ENCODE measurements at places on chromosomes 1 and 21.

- no peak for DNase-seq
Measured at GRCh38 chr1:162944974-162945674, 84.1 kb upstream of the CCDC190 start.

DNA sequence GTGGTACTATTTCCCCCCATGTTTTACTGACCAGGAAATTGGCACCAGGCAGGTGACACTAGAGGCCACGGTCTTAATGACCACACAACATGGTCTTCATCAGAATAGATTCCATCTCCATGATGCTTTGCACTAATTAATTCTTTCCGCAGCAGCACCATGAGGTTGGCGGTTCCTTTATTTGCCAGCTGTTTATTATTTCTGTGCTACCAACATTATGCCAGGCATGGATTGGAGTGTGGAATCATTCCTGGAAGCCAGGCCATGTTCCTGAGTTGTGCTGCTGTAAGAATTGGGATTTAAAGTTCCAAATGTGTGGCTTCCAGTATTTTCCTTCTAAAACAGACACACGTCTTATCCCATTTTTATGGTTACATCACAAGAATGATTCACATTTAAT is 107.8 kb downstream of the NFIA start:
- DNase-seq = no peak

- DNase-seq = no peak
Measured at GRCh38 chr1:3674100-3675094, 22.1 kb downstream of the TP73 start.

DNA sequence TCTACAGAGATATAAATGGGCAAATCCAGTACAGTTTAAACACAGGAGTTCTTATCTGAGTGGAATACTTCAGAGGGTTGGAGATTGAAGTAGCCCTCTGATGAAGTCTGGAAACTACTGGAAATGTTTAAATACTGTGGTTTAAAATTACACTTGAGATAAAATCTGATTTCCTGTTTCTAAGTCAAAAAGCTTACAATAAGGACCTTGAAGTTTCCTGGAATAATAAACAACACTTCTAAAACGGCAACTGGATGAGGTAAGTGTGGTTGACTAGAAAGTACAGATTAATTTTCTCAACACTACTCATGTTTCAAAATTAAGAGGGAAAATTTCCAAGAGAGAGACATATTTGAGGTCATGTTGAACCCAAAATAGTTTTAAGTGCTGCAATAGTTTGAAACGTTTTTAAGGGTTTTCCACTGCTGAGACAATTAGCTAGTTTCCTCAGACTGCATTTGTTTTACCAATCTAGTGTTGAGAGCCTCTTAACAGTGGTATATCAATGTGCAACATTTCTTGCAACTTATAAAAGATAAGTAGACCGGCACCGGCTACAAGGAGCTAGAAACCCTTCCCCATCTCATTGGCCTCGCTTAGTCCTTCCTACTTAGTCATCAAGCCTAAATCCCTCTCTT is 27.4 kb downstream of the KCNA3 start:
- DNase-seq = peak; percentile 76

DNA sequence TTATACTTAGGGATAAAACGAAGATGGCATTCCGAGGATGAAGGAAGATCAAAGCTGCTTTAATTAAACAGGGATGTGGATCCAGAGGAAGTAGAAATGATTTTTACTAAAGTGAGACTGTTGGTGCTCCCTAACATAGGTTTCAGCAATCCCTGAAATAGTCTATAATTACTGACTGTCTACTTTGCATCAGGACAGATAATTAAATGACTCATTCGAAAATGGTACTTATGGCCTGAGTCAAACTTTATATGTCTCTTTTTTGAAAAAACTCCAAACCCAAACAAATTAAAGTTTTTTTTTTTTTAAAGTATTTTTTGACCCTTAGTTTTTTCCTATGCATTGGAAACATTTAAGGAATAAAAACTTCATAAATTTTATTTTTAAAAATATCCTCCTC is 90.3 kb downstream of the LYST start:
- peak; percentile 14 for DNase-seq

DNA sequence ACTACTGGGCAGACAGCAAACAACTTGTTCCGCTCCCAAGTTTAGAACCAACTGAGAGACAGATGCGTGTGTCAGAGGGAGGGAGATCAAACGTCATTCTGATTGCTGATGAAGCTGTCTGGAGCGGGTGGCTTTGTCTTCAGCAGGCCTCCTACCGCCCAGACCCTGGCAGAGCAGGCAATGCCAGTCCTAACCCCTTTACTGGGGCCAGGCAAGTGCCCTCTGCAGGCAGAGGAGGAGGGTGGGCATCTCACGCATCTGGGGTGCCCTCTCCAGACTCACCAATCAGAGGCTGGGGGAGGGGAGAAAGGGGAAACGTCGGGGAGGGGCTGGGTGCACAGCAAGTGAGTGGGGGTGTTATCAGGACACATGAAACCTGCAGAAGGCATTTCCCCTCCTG is 126.6 kb downstream of the ACTL8 start:
- no peak for DNase-seq

DNA sequence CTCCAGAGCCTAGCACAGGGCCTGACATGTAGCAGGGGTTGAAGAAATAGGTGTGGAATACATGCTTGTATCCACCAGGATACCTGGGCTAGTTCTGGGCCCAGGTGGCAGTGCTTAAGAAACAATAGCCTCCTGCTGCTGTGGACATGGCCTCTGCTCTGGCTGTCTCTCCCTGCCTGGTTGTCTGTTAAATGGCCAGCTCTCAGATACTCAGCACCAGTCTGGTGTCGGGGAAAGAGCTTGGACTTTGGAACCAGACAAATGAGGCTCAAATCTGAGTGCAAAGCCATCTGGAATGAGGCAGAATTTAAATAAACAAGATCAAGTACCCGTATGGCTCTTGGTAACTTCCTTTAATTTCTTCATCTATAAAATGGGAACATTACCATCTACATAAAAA is 31.5 kb downstream of the SESN2 start:
- DNase-seq = no peak

- no peak for DNase-seq
Measured at GRCh38 chr1:62088439-62088838, 106.2 kb upstream of the L1TD1 start.

GRCh38 chr1:171590022-171590421 is 32.0 kb upstream of the MYOCOS start:
- DNase-seq = peak; percentile 37

DNA sequence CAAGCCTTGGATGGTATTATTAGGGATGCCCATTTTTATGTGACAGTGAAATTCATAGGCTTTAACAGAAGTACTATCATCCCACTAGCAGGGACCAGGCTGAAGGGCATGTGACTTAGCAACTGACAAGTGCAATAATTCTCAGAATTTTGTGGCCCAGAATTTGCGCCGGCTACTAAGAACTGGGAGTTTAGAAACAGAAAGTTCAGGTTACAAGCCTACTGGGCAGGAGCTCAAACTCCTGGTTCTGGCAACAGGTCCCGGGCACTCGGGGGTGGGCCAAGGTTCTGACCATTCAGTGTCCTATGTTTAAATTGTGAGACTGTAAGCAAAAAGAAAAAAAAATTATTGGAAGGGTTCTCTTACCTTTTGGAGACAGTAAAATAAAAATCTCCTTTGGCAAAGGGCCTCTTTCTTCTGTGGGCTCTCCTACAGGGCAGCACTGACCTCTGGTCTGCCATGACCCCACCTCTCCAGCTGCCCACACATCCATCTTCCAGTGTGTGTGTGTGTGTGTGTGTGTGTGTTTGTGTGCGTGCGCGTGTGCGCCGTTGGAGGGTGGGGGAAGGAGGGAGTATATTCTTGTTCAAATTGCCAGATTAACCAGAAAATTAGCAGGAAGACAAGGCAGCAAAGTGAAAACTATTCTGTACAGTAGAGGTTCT is 26.1 kb downstream of the IRF2BP2 start:
- no peak for DNase-seq

DNA sequence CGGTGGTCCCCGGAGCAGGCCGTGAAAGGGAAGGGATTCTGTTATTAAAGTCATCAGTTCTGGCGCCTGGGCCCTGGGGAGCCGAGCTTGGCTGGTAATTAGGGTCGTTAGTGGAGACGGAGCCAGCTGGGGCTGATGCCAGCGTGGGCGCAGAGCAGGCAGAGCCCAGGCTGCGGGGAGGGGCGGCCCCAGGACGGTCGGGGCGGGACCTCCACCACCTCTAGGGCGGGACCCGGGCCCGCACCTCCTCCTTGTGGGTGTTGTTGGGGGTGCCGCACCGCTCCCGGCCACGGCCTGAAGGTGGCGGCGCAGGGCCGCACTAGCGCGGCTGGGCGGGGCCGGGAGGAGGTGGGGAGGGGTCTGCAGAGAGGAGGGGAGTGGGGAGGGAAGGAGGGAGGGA is 470.6 kb downstream of the PTPRU start:
- peak; percentile 31 for DNase-seq

- peak; percentile 37 for DNase-seq
Measured at GRCh38 chr1:109148987-109149561, 35.2 kb downstream of the ELAPOR1 start.

GRCh38 chr1:223007935-223008334 is 135.1 kb downstream of the TLR5 start:
- no peak for DNase-seq

GRCh38 chr1:190436615-190437014 is 41.0 kb downstream of the BRINP3 start:
- peak; percentile 8 for DNase-seq

DNA sequence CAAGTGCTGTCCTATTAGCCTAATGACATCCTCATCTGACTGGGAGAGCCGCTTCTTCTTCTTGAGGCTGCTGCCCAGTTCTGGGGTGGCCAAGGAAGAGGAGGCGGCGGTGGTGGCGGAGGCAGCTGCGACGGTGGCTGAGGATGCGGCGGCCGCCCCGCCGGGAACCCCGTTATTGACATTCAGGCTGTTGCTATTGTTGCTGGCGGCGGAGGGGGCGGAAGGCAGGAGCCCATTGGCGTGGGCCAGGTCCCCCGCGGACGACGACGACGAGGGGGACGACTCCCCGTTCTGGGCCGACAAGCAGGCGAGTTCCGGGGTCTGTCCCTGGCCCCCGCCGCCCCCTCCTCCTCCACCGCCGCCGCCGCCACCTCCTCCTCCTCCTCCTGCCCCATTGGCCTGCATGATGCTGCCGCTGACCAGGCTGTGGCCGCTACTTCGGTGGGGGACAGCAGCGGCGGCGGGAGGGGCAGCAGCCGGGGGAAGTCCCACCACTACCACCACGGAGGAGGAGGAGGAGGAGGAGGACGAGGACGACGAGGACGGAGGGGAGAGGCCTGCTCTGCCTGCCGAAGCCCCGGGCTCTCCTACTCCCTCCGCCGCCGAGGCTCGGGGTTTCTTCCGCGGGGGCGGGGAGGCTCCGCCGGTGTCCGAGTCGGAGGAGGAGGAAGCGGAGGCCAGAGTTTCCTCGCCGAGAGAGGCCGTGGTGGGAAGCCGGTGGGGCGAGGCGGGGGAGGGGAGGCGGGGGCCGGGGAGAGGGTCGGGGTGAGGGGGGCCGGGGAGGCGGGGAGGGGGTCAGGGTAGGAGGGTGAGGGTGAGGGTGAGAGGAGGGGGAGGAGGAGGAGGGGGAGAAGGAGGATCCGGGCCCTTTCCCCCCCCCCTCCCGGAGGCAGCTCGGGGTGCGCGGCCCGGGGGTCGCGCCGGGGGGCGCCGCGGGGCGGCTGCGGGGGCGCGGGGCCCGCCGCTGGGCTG is 610 bp downstream of the WDR26 start:
- peak; percentile 26 for DNase-seq

DNA sequence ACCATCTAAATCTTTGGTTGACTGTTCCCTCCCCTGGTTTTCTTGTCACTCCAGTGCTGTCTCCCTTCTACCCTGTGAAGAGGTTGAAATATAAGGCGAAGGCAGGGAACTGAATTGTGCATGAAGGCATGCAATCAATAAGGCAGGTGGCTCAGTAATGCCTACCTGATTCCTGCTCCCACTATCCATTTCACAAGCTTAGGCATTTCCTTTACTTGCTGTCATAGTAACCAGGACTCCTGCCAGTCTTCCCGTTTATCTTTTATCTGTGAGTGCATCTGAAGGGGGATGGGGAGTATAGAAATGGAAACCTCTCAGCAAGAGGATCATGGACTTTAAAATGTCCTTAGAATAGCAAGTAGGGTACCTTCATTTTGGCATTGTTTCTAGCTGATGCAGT is 40.5 kb downstream of the MRPS6 start:
- no peak for DNase-seq

GRCh38 chr1:155134880-155135414 is 705 bp upstream of the SLC50A1 start:
- DNase-seq = peak; percentile 97

GRCh38 chr1:46818591-46818990 is 19.7 kb downstream of the CYP4B1 start:
- DNase-seq = no peak

DNA sequence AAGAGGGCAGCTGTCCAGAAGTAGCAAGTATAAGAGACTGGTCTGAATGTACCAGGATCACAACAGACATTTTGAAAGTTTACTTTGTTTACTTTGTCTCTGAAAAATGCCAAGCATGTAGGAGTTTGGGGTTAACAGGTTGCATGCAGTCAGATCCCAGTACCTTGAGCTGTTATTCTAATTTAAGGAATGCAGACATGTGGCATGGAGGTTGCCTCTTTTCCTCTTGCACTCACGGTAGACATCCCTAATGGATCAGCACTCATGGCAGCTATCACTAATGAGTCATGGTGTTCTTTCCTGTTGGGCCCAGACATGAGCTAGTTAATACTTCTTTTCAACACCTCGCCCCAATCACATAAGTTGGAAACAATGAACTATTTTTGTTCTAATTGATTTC is 67.3 kb downstream of the GADD45A start:
- no peak for DNase-seq

All from fibroblast of villous mesenchyme (primary cell).